Activated naive CD4-positive, alpha-beta T cell treated with anti-CD3 and anti-CD28 coated beads, Interleukin-2, amount 50 U/mL, for 16 hours (primary cell): ENCODE measurements at places on chromosomes 6 and 20.

DNA sequence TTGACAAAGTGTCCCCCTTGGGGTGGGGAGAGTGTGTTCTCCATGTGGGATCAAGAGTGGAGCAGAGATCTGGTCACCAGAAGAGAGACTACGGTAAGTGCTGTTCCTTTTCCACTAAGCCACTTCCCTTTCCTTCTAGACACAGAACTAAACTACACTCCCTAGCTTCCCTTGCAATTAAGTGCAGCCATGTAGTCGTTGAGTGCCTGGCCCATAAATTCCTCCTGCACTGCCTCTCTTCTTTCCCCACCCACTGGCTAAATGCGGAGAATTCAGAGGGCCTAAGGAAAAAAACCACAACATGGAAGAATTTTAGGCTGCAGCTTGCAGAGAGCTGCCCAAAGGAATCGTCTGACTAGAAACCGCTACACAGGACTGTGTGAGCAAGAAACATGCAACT lies 1.5 kb downstream of the WDR27 start:
- no peak for DNase-seq

- DNase-seq, result no peak
These were observed at the start of gene THBS2 for GRCh38 chr6:169253337-169254238. THBS2 (minus strand) TSS chr6:169253846; CDS start chr6:169250784, 3,062 bp downstream.

GRCh38 chr20:48310305-48310704 lies 517.5 kb downstream of the PREX1 start:
- DNase-seq, result no peak

DNA sequence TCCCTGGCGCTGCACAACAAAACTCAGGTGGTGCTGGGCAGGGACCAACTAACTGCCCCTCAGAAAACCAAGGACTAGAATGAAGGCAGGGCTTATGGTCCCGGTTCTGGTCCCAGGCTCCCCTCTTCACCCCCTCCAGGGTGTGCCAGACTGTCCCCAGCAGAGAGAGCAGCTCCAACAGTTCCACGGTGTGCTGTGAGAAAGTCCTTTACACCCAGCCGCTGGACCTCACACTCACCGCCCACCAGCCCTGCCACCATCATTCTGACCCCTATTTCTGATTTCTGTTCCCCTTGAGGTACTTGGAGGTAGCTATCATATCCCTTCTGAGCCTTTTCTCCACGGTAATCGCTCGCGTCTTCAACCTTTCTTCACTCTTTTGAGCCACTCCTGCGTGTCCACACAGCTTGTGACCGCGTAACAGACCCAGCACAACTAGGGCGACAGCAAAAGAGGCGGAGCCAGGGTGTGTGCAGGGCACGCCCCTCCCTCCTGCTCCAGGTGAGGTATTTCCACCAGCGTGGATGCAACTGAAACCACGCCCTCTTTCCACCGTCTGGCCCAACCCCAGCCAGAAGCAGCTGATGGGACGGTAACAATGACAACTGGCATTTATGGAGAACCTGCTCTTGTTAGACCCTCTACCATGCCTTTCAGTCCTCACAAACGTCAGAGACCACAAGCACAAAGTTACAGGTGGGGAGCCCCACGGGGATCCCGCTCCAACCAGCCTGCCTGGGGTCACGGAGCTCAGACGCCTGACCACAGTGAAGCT lies 2.3 kb downstream of the PXDC1 start:
- no peak for DNase-seq

- no peak for DNase-seq
These were observed 79.4 kb downstream of the SNX5 start for GRCh38 chr20:17889226-17889625.

DNA sequence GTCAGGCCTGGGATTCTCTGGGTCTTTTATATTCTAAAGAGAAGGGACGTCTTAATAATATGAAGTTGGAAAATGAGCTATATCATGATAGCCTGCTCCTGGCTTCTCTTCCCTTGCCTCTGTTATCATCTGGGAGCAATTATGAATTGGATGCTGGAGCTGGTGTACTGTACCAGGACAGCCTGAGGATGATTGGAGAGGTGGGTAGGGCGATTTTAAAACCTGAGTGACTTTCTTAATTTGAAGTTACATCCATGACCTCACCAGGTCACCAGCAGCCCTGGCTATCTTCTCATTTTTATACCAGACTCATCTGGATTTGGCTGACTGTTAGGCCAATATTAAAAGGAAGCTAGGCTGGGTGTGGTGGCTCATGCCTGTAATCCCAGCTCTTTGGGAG lies 317.6 kb downstream of the CLIC5 start:
- DNase-seq, result no peak

- no peak for DNase-seq
These were observed 147.0 kb downstream of the CDH26 start for GRCh38 chr20:60104993-60105803.
